ENCODE measurements at places on chromosomes 4 and X. TPM values are rescaled to one million over a fixed set of nuclear protein-coding genes. Genes with fewer than 3 reads are reported as not detected.

Gene PCDH18
- total RNA-seq: not detected

Gene PGAM4
- 0.43 TPM for total RNA-seq

Gene IRS4
- not detected for total RNA-seq

Gene CASP6
- total RNA-seq: 15.7 TPM

Gene AR
- 3.1 TPM for total RNA-seq

Gene MAGIX
- 1.7 TPM for total RNA-seq

Gene IGFBP7
- 207 TPM for total RNA-seq

Gene F8A2
- not detected for total RNA-seq

Gene ENOPH1
- 33.2 TPM for total RNA-seq

Gene TLR10
- 0.03 TPM for total RNA-seq

Gene BEND4
- total RNA-seq: not detected

Gene MAD2L1
- total RNA-seq: 46.7 TPM

Gene PNMA3
- total RNA-seq: 0.19 TPM

Gene NUDT10
- 0.42 TPM for total RNA-seq

Gene VCX3B
- total RNA-seq: not detected

Gene PAGE4
- total RNA-seq: not detected

Gene CCNB3
- total RNA-seq: 0.42 TPM

Gene PCSK1N
- total RNA-seq: 42.9 TPM

Gene CACNA1F
- total RNA-seq: not detected

Gene CLRN2
- total RNA-seq: not detected

Gene TTC29
- total RNA-seq: not detected

Gene FMR1NB
- total RNA-seq: not detected

Gene FAAH2
- total RNA-seq: 0.13 TPM

Gene MAP7D2
- total RNA-seq: 5.2 TPM

Gene YY2
- 2.8 TPM for total RNA-seq

Gene IQCM
- total RNA-seq: not detected

Gene CT45A1
- not detected for total RNA-seq

Gene ANXA10
- total RNA-seq: 4.1 TPM

Gene USP17L24
- not detected for total RNA-seq

Gene FAM241A
- total RNA-seq: 1.1 TPM

Gene APLN
- total RNA-seq: 0.85 TPM

Gene CT45A10
- 0.38 TPM for total RNA-seq

Gene CT55
- total RNA-seq: not detected

Gene MSX1
- 11.8 TPM for total RNA-seq

Gene AMTN
- total RNA-seq: not detected

Gene CRMP1
- 3.2 TPM for total RNA-seq

Gene TMEM31
- not detected for total RNA-seq

Gene TBX22
- total RNA-seq: not detected

Gene IL21
- not detected for total RNA-seq

Gene NSG1
- 2.2 TPM for total RNA-seq
